ENCODE measurements at places on chromosomes 2 and 18.

DNA sequence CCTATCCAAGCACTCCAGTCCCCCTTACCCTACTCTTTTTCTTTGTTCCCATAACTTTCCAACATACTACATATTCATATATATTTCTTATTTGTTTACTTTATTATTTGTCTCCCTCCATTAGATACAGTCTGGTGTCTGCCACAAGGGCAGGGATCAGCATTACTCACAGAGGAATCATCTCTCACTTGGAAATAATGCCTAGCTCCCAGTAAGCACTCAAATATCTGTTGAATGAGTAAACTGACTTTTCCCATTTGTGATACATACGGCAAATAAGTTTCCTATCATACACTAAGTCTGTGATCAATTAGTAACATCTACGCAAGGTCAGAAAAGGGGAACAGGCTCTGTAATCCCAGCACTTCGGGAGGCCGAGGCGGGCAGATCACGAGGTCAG lies 18.7 kb downstream of the C1D start:
- no peak for DNase-seq

GRCh38 chr2:137769406-137769805 lies 194.9 kb upstream of the HNMT start:
- no peak for DNase-seq

DNA sequence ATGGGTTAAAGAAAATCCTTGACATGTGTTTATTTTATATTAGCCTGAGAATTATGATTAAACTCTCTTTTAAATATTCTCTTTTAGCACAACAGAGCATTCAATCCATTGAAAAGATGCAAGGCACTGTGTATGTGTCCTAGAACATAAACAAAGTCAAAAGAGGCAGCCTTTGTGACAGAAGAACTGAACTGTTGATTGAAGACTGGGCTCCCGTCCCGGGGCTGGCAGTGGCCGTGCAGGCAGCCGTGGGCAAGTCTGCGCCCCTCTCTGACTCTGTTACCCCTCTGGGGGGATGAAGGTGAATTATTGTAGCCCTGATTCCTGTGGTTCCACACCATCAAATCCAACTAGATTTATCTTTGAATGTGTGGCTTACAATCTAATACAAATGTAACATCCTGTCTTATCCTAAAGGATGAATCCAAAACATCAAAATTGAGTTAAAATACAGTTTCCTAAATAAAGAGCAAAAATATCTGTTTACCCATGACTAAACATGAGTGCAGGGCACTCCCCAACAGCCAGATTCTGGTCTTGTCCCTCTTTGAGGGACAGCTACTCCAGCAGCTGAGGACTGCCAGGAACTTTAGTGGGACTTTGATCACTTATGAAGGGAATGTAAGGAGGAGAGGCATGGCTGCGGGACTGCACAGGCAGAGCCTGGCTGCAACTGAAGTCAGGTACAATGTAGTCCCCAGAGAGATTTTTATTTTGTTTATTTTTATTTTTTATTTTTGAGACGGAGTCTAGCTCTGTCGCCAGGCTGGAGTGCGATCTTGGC lies 37.3 kb upstream of the SH3BP4 start:
- DNase-seq, result no peak

DNA sequence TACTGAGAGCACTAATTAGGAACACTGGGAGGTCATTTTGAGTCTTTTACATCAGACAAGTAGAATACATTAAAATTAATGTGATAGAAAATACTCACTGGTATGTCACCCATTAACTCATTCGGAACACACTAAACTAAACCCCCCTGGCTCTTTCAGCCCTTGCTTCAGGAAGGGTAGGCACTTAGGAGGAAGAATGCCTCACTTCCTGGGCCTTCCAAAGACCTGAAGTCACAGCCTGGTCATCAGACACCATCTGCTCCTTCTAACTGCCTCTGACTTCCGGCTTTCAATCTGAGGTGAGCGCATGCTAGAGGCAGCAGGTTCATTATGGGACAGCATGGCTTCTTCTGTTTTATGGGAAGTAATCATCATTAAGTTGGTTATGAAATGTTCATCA lies 451.4 kb downstream of the PID1 start:
- no peak for DNase-seq

DNA sequence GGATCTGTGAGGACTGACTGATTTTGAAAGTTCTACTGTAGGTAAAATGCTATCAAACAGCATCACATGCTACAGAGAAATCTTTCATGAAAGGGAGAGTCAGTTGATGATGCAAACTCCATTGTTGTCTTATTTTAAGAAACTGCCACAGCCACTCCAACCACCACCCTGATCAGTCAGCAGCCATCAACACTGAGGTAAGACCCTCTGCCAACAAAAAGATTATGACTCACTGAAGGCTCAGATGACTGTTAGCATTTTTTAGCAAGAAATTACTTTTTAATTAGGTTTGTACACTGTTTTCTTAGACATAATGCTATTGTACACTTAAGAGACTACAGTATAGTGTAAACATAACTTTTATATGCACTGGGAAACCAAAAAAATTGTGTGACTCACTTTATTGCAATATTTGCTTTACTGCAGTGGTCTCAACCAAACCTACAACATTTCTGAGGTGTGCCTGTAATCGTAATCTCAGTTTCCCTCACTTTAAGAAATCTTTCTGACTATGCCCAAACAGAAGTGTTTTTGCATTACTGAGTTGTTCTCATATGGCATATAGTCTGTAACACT lies 42.8 kb downstream of the METTL8 start:
- no peak for DNase-seq
